Muscle of arm (tissue), 14 donors: ENCODE measurements at places on chromosomes 13 and 19. TPM values are rescaled to one million over a fixed set of nuclear protein-coding genes. Genes with fewer than 3 reads are reported as not detected.

- DNase-seq = no peak
Measured at GRCh38 chr13:107091861-107092260, 523.9 kb upstream of the ARGLU1 start.

GRCh38 chr13:53749306-53749705 lies 720.7 kb downstream of the OLFM4 start:
- no peak for DNase-seq

DNA sequence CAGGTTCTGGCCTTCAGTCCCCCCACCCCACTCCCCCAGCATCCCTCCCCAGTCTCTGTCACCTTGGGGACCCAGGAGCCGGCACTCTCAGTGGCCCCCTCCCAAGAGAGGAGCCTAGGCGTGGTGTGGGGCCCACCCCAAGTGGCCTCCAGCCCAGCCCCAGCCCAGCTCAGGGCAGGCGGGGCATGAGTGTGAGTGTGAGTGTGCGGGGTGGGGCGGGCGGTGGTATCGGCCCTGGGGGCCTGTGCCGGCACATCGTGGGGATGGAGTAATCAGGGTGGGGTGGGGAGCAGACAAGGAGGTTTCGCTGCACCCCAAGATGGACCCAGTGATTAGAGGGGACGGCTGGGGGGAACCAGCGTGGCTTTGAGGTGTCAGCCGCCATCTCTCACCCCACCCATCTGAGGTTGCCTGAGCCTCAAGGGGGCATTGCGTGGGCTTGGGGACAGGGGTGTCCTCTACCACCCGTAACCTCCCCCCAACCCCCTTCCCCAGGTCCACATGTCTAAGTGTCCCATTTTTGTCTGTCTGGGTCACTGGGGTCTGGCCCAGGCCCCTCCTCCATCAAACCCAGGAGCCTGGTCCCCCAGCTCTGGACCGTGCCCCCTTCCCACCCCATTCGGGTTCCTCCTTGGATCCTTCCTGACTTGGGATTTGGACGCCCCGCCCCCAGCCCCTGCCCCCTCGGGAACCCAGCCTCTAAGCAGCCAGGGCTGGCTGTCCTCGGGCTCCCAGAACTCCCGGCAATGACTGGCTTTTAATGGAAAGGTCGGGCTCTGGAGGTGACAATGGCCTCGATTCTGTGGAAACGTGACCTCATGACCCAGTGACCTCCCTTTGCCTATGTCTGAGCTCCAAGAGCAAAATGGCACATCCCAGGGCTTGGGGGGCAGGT lies 6.9 kb upstream of the SULT2B1 start:
- DNase-seq = no peak

The ANKLE1 gene
- polyA plus RNA-seq = 1.6 TPM

The SLITRK1 gene
- 3.1 TPM for polyA plus RNA-seq

The SPRY2 gene
- polyA plus RNA-seq = 80.2 TPM

The ZNF667 gene
- polyA plus RNA-seq = 18.8 TPM

The WASF3 gene
- 13.6 TPM for polyA plus RNA-seq
